Panc1 (cell line): ENCODE measurements at places on chromosomes 13 and 19.

GRCh38 chr13:90258129-90258528, 1089.4 kb upstream of the MIR17HG start:
- H3K27me3 ChIP-seq: no peaks in the 10 kb centered on the region
- no peak overlapping the region for H3K27ac ChIP-seq
- H3K36me3 ChIP-seq: no peaks in the 10 kb centered on the region
- H3K4me3 ChIP-seq: no peak overlapping the region

GRCh38 chr19:30112666-30113065, 170.6 kb downstream of the URI1 start:
- H3K27ac ChIP-seq: no peak overlapping the region
- H3K4me3 ChIP-seq: no peak overlapping the region
- no peaks in the 10 kb centered on the region for H3K4me1 ChIP-seq
- H3K36me3 ChIP-seq: no peaks in the 10 kb centered on the region

DNA sequence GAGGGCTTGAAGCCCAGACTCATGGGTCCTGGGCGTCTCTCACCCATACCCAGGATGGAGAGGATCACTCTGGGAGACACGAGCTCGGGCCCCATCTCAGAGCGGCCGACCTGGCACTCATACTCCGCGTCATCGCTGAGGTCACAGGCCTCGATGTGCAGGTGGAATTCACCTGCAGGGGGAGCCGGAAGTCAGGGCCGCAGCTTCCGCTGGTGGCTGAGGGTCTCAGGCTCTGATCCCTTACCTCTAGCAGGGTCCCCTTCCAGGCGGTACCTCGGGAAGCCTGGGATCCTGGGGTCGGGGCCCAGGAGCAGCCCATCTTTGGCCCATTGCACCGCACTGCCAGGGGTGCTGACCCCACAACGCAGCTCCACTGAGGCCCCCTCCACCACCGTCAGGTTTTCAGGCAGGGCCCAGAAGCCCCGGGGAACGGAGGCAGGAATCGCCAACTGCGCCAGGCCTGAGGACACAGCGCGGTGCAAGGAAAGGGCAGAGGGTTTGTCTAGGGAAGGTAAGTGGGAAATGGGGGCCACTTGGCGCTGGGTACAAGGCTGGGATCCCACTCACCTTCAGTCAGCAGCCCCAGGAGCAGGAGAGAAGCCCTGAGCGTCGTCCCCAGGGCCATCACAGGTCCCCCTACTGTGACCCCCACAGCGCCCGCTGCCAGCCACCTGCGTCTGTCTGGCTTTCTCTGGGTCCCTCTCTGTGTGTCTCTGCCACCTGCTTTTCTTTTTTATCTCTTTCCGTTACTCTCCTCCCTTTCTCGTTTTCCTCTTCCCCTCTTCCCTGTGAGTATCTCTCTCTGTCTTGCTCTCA, 883 bp downstream of the NPHS1 start:
- H3K4me1 ChIP-seq: peaks cover 7% of the 10 kb centered on the region
- DNase-seq: no peak
- no peak overlapping the region for H3K4me3 ChIP-seq
- H3K27ac ChIP-seq: no peak overlapping the region
- H3K36me3 ChIP-seq: no peaks in the 10 kb centered on the region
- H3K27me3 ChIP-seq: no peaks in the 10 kb centered on the region

- DNase-seq: no peak
- no peaks in the 10 kb centered on the region for H3K4me1 ChIP-seq
- H3K27me3 ChIP-seq: no peaks in the 10 kb centered on the region
Observed at GRCh38 chr13:41613984-41614661, 156.8 kb downstream of the RGCC start.

- no peaks in the 10 kb centered on the region for H3K4me1 ChIP-seq
- H3K4me3 ChIP-seq: no peak overlapping the region
- no peak for DNase-seq
- no peak overlapping the region for H3K27ac ChIP-seq
- H3K36me3 ChIP-seq: no peaks in the 10 kb centered on the region
Observed at GRCh38 chr19:44282846-44283245, 22.0 kb downstream of the ZNF235 start.

DNA sequence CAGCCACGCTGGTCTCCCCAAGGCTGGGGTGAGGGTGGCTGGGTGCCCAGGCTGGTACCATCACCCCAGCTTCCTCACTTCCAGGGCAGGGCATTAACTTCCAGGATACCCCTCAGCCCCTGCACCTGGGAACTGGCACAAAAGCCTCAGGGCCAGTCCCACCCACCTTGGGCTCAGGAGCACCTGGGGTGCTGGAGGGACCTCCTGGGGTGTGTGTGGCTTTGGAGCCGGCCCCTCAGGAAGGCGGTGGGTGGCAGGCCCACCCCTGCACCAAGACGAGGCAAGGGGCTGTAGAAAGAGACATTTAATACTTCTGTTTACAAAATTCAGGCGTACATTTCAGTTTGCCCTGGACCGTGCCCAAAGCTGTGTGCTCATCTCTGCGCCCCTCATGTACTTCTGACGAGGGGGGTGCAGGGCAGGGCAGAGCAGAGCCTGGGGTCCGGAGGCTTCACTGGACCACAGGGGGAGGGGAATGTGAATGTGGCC, 16.8 kb downstream of the MPND start:
- H3K4me1 ChIP-seq: peaks cover 26% of the 10 kb centered on the region
- H3K36me3 ChIP-seq: no peaks in the 10 kb centered on the region
- DNase-seq: no peak

DNA sequence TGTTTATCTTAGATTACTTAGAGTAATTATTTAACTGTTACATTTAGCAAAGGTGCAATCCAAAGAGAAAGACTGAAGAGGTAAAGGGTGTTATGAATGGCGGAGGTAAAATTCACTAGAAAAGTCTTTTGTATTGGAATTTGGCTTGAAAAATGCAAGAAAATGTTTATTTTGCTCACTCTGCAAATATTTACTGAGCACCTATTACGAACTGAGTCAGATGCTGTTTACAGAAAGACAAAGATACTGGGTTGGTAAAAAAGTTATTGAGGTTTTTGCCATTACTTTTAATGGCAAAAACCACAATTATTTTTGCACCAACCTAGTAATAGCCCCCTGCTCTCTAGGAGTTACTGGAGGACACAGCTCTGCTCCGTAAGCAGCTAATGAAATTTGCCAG, 135.2 kb downstream of the RBM26 start:
- DNase-seq: no peak
- no peak overlapping the region for H3K4me3 ChIP-seq
- no peaks in the 10 kb centered on the region for H3K4me1 ChIP-seq
- H3K27me3 ChIP-seq: no peaks in the 10 kb centered on the region

DNA sequence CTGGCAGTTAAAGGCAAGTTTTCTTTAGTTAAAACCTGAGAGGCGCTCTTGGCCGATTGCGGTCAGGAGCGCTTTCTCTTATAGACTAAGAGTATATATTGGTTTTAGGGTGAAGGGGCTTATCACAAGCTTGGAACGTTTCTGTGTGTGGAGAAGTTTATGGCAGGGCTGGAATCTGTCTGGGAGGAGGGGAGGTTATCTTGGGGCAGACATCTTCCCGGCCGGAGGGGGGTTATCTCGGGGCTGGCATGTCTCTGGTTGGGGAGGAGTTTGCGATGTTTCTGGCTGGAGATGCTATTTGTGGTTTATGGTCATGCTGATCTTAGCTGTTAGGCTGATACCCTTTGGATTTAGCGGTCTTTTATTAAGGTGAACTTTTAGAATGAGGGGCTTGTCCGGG, 18.3 kb downstream of the KDM4B start:
- H3K27ac ChIP-seq: no peak overlapping the region
- DNase-seq: no peak
- no peak overlapping the region for H3K4me3 ChIP-seq
- no peaks in the 10 kb centered on the region for H3K36me3 ChIP-seq
- no peaks in the 10 kb centered on the region for H3K4me1 ChIP-seq
- H3K27me3 ChIP-seq: no peaks in the 10 kb centered on the region

GRCh38 chr13:38348861-38349389, 726 bp upstream of the UFM1 start:
- H3K36me3 ChIP-seq: peaks cover 8% of the 10 kb centered on the region
- peaks cover 8% of the 10 kb centered on the region; the same call in 1 of the 2 replicates for H3K4me1 ChIP-seq
- DNase-seq: no peak
- peak overlapping the region; percentile 94 for H3K27ac ChIP-seq
- H3K4me3 ChIP-seq: peak overlapping the region; percentile 78
- H3K27me3 ChIP-seq: no peaks in the 10 kb centered on the region

- H3K27ac ChIP-seq: no peak overlapping the region
- no peaks in the 10 kb centered on the region for H3K36me3 ChIP-seq
- H3K4me3 ChIP-seq: no peak overlapping the region
- DNase-seq: no peak
- no peaks in the 10 kb centered on the region for H3K27me3 ChIP-seq
- H3K4me1 ChIP-seq: no peaks in the 10 kb centered on the region
Observed at GRCh38 chr13:28406733-28407266, 88.1 kb downstream of the FLT1 start.

- no peaks in the 10 kb centered on the region for H3K27me3 ChIP-seq
- H3K4me1 ChIP-seq: no peaks in the 10 kb centered on the region
- no peak overlapping the region for H3K4me3 ChIP-seq
Observed at GRCh38 chr13:53104136-53104535, 75.5 kb downstream of the OLFM4 start.

GRCh38 chr19:45475537-45476291, 7.9 kb downstream of the FOSB start:
- DNase-seq: no peak
- no peaks in the 10 kb centered on the region for H3K36me3 ChIP-seq
- H3K27ac ChIP-seq: no peak overlapping the region
- H3K4me1 ChIP-seq: peaks cover 13% of the 10 kb centered on the region
- no peaks in the 10 kb centered on the region for H3K27me3 ChIP-seq

DNA sequence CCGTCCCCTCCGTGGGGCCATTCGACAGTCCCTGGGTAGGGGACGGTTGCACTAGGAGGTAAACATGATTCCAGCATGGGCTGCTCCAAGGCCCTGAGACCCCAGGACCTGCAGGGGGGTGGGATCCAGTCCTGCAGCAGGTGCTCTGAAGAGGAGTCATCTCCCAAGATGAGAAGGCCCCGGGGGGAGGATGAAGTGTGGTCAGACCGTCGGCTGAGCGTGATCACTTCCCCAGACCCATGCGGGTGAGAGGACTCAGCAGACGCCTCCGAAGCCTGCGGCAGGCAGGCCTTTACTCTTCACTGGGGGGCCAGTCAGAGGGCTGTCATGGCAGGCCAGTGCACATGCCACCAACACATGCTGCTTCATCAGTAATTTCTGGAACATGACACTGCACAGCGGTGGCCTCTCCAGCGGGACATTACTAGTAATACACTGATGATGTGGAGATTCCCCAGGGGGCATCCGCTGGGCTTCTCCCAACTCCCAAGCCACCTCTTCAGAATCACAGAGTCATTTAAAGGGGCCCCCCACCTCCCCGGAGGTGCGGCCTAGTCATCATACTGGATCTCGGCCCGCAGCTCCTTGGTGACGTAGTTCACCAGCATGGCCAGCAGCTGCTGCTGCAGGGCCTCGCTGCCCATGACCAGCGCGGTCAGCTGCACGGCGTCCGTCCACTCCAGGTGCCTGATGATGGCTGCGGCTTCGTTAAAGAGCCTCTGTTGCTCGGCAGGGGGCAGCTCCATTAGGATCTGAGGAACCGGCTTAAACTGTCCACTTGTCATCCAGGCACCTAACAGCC, 12.7 kb downstream of the C19orf12 start:
- no peaks in the 10 kb centered on the region for H3K27me3 ChIP-seq
- no peak overlapping the region for H3K4me3 ChIP-seq
- no peak for DNase-seq
- H3K27ac ChIP-seq: no peak overlapping the region
- H3K4me1 ChIP-seq: no peaks in the 10 kb centered on the region

GRCh38 chr19:3931041-3931440, 1.8 kb upstream of the NMRK2 start:
- H3K27ac ChIP-seq: no peak overlapping the region
- H3K36me3 ChIP-seq: no peaks in the 10 kb centered on the region
- no peaks in the 10 kb centered on the region for H3K27me3 ChIP-seq
- no peaks in the 10 kb centered on the region for H3K4me1 ChIP-seq

GRCh38 chr13:38024431-38024830, 154.9 kb upstream of the TRPC4 start:
- no peak for DNase-seq
- H3K27me3 ChIP-seq: no peaks in the 10 kb centered on the region
- no peak overlapping the region for H3K27ac ChIP-seq
- H3K4me1 ChIP-seq: no peaks in the 10 kb centered on the region
- no peaks in the 10 kb centered on the region for H3K36me3 ChIP-seq

GRCh38 chr19:47623921-47624391, 15.0 kb downstream of the BICRA start:
- peaks cover 4% of the 10 kb centered on the region for H3K4me1 ChIP-seq
- H3K27ac ChIP-seq: no peak overlapping the region
- H3K4me3 ChIP-seq: no peak overlapping the region
- no peak for DNase-seq
- no peaks in the 10 kb centered on the region for H3K27me3 ChIP-seq

GRCh38 chr13:98506322-98506721, 70.6 kb downstream of the STK24 start:
- H3K4me1 ChIP-seq: peaks cover 31% of the 10 kb centered on the region
- no peaks in the 10 kb centered on the region for H3K27me3 ChIP-seq
- H3K36me3 ChIP-seq: no peaks in the 10 kb centered on the region
- no peak for DNase-seq
- no peak overlapping the region for H3K4me3 ChIP-seq

GRCh38 chr13:108779308-108779707, 149.9 kb downstream of the MYO16 start:
- no peak for DNase-seq
- H3K4me3 ChIP-seq: no peak overlapping the region
- H3K27me3 ChIP-seq: no peaks in the 10 kb centered on the region
- no peaks in the 10 kb centered on the region for H3K4me1 ChIP-seq
- no peak overlapping the region for H3K27ac ChIP-seq
- H3K36me3 ChIP-seq: no peaks in the 10 kb centered on the region

DNA sequence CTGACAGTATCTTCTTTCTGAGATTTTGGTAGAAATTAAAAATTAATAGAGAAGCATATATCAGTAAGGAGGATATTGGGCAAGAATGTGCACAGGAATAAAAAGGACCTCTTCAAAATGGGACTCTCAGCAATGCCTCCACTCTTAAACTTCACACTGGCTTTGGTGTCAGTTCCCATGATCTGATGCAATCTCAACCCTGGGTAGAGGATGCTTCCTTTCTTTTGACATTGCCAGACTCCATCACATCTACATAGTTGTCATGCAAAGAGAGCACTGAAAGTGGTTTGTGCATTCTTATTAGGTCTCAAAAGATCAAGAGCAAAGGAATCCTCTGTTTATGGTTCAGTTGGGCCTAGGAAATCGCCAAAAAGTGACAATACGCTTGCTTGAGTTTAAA, 26.3 kb downstream of the STARD13 start:
- H3K27ac ChIP-seq: no peak overlapping the region
- no peak for DNase-seq
- no peak overlapping the region for H3K4me3 ChIP-seq
- H3K27me3 ChIP-seq: no peaks in the 10 kb centered on the region

DNA sequence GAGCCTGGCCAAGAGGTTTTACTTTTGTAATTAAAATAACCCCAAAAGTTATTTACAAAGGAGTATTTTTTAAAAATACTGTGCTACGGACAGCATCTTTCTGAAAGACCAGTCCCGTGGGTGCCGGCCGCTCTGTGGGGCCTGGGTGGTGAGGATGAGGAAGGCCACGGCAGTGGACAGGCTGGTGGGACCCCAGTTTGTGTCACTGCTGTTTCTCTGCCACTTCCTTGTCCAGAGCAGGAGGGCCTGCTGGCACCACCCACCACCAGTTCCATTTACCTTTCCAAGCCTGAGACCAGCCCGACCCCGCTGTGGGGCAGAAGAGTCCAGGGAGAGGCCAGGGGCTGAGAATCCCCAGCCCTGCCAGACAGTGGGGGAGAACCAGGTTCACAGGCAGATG, 23.8 kb downstream of the ELAVL1 start:
- peaks cover 4% of the 10 kb centered on the region for H3K4me1 ChIP-seq
- no peak overlapping the region for H3K4me3 ChIP-seq
- H3K36me3 ChIP-seq: no peaks in the 10 kb centered on the region
- no peak overlapping the region for H3K27ac ChIP-seq

GRCh38 chr13:111493468-111493867, 173.0 kb downstream of the TEX29 start:
- no peaks in the 10 kb centered on the region; the same call in 1 of the 2 replicates for H3K27me3 ChIP-seq
- no peaks in the 10 kb centered on the region for H3K4me1 ChIP-seq
- no peaks in the 10 kb centered on the region for H3K36me3 ChIP-seq
- DNase-seq: no peak
- no peak overlapping the region for H3K27ac ChIP-seq
- no peak overlapping the region for H3K4me3 ChIP-seq
